ENCODE measurements at places on chromosomes 13 and 19. TPM values are rescaled to one million over a fixed set of nuclear protein-coding genes. Genes with fewer than 3 reads are reported as not detected.

Gene NOVA2
- 4.2 TPM for polyA plus RNA-seq

Gene RNF17
- polyA plus RNA-seq: 0.30 TPM

DNA sequence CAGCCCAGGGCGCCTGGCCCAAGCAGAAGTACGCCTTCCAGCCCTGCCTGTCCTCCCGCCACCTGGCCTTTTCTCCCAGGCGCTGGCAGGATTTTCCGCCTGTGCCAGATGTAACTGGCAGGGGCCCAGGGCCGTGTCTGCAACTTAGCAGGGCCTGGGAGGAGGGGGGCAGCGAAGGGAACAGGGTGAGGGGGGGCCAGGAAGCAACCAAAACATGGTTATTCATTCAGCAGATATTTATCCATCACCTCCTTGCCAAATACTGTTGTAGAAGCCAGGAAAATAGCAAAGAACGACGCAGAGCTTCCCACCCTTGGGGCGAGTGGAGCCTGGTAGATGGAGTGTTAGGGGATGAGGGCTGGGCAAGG lies 5.6 kb downstream of the TLE6 start:
- DNase-seq: peak; percentile 93

DNA sequence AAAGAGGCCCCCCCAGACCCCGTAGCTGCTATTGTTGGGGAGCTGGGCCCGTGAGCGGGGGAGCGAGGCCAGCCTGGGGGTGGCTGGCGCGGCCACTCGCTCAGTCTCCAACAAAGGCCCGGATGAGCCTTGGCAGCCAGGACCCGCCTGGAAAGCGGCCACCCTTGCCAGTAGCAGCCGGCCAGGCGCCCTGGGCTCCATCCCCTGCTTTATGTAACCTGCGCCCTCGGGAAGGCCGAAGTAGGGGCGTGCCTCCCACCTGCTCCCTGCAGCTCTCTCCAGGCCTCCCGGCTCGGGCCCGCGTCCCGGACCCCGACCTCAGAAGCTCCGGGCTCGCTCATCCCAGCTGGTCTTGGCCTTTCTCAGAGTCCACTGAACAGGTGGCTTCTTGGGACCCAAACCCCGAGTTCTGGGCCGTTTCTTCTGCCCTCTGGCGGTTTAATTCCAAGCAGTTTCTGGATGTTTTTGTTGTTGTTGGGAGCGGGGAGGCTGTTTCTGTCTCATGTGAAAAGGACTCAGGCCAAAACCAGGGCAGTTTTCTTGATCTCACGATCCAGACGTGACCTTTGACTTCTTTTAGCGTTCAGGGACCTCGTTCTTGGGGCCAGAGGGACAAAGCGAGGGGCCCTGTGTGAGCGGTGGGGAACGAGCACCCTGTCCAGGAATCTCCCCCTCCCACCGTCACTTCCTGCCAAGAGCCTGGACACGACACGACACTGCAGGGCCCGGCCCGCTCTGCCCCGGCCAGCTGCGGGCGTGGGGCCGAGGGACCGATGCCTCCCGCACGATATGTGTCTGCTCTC lies 1.2 kb downstream of the CDC34 start:
- peak; percentile 85 for DNase-seq

GRCh38 chr19:35117116-35117515 lies 1.5 kb downstream of the FXYD3 start:
- no peak for DNase-seq

Gene GGACT
- polyA plus RNA-seq: 2.9 TPM

- no peak for DNase-seq
Observed at GRCh38 chr19:29804493-29804892, 7.3 kb upstream of the CCNE1 start.
